ENCODE measurements at places on chromosomes 2 and 18. TPM values are rescaled to one million over a fixed set of nuclear protein-coding genes. Genes with fewer than 3 reads are reported as not detected.

GRCh38 chr2:235860111-235860510, 308.1 kb downstream of the GBX2 start:
- DNase-seq, result no peak

DNA sequence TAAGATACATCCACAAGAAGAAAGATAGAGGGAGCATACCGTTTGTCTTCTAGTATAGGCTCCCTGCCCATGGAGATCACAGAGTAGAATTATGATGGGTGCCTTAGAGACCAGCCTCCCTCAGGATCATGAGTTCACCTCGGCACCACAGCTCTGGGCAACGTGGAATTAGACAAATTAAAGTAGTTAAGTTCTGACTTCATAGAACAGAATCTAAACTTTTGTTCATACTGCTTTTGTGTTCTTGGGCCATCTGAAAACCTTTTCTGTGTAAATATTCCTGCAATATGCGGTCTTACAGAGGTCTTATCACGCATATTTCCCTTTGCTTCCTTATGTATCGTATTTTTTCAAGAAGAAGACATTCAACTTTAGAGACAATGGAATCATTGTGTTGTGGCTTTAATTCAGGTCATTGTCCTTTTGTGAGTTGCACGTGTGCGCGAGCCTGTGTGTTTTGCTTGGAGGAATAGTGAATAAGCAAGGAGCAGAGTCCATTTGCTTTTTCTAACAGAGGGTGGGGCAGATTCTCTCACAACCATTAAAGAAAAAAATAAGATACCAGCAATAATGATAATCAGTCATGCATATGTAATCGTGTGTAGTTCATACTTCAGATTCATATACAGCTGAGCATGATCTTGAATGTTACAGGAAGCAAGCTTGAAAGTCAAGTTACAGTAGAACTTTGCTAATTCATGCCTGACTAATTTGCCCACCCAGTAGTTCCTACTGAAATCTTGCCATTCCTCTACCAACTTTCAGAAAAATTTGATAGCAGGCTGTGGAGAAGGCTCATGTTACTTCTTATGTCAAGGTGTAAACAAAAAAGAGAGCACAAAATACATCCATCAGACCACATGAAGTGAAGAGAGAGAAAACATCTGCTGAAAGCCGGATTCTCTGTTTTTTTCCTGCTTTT, 243.6 kb downstream of the NEDD4L start:
- DNase-seq, result no peak

DNA sequence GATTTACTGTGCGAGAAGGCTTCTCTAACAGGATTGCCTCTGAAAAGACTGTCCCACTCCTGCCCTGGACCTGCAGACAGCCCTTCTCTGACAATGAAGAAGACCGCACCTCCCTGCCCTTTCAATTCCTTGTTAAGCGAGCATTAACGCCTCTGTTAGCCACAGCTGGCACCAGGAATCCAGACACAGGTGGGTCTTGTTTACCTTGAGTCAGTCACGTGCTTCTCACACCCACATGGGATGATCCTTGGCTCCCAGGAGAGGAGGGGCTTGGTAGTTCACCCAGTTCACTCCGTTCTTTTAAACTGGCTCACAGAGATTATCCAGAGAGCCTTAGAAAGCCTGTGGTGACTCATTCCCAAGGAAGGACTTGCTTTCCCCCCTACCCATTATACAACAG, 410.5 kb upstream of the MEIS1 start:
- no peak for DNase-seq

GRCh38 chr18:48541026-48541746, 2.4 kb downstream of the CTIF start:
- no peak for DNase-seq

DNA sequence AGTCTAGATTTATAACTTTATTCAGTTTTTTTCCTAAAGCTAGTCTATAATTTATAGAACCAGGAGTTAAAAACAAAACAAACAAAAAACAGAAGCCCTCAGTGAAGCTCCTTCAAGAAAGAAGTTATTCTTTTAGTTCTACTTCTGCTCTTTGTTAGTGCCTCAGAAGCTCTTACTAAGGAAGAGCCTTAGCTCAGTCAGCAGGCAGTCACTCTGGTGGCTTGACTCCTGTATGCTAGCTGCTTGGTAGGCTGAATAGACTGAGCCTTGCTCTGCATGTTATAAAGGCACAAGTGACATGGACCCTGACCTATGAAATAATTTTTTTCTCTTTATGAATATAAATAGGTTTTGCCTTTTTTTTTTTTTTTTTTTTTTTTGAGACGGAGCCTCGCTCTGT, 24.8 kb downstream of the NCOA1 start:
- no peak for DNase-seq

GRCh38 chr18:13382366-13382953, 163.9 kb downstream of the LDLRAD4 start:
- no peak for DNase-seq

DNA sequence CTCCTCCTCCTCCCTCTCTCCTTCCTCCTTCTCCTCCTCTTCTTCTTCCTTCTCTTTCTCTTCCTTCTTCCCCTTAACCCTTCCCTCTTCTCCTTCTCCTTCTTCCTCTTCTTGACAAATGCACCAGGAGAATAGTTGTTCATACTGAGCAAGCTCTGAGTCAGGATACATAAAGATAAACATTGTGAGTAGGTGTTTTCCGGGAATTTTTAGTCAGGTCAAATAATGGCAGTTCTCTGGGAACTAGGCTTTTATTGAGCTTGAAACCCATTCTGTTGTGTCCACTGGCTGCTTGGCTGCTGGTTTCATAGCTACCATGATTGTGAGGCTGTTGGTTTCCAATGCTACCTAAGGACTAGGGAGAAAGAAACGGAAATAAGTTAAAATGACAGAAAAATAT, 1144.7 kb upstream of the DDX18 start:
- DNase-seq, result no peak

PARD6G gene
- total RNA-seq, result 0.61 TPM

KIAA2012 gene
- not detected for total RNA-seq

SPTBN1 gene
- 27.9 TPM for total RNA-seq

SPR gene
- 11.2 TPM for total RNA-seq
